ENCODE measurements at places on chromosomes 13 and 19.

DNA sequence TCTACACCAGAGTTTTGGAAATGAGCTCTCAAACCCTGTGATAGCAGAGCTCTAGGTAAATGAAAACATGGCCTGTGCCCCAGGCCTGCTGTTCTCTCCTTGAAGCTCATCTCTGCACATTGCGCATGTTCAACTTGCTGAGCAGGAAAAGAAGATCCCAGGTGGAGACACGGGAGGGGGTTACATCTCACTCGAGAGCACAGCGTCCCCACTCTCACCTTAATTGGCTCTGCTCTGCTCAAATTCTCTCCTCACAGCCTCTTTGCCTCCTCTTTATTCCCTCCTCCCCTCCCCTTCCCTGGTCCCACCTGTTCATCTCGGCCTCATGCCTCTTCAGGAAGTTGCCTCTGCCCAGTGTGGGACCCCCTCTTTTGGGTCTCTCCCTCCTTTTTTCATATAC lies 44.7 kb downstream of the RGCC start:
- no peak for DNase-seq

GRCh38 chr13:54633456-54633855 lies 1604.8 kb downstream of the OLFM4 start:
- no peak for DNase-seq

DNA sequence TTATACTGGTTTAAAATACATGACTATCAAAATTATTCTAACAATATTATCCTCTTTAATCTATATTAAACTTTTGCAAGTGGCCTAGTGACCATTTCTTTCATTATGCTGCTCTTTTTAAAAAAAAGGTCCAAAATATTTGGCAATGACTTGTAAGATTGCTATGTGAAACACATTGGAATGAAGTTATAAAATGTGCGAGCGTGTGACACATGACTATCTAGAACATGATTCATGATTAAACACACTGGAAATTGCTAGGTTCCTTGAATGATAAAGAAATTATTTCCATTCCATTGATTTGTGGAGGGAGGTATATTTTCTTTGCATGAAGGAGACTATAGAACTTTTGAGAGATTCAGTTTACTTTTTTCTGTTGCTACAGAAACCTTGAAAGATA lies 739.1 kb downstream of the DIAPH3 start:
- DNase-seq, result no peak

- DNase-seq, result no peak
Measured at GRCh38 chr13:40288259-40288658, 378.2 kb downstream of the FOXO1 start.

DNA sequence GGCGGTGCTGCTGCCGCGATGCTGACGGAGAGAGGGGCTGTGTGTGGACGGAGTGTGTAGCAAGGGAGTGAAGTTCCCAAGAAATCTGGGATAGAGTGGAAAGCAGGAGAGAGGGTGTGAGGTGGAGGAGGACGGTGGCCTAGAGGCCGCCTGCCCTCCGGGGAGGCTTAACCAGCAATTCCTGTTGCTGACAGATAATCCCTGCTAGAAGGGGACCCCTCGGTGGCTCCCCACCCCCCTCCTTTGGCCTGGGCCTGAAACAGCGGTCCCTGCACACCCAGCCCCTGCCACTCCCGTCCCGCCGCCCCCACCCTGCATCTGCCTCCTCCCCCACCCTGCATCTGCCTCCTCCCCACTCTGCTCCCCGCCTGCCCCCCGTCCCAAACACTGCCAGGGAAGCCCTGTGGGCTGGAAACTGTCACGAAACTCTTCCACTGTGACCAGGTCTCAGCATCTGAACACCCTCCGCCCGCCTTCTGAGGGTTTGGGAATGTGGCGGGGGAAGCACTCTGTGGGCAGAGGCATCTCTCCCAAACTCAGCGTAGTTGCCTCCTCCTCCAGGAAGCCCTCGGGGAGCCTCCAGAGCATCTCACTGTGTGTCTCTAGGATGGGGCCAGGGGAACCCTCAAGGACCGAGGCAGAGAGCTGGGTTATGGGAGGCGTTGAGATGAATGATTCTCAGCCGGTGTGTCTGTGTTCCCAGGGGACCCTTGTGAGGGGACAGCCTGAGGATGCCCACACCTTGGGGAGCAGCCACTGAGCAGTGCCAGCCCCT lies 17.1 kb upstream of the MATK start:
- no peak for DNase-seq

GRCh38 chr13:61695147-61695546 lies 279.5 kb upstream of the PCDH20 start:
- no peak for DNase-seq

GRCh38 chr13:63938851-63939250 lies 2523.2 kb upstream of the PCDH20 start:
- no peak for DNase-seq

All from femur (tissue), 1 donor.